ENCODE measurements at places on chromosomes 13 and 19.

- DNase-seq, result no peak
Measured at GRCh38 chr19:46639358-46640182, 3.6 kb upstream of the GNG8 start.

GRCh38 chr13:34017231-34017630 is 199.3 kb downstream of the RFC3 start:
- no peak for DNase-seq

GRCh38 chr19:33722456-33723239 is 74.0 kb upstream of the KCTD15 start:
- DNase-seq, result no peak

DNA sequence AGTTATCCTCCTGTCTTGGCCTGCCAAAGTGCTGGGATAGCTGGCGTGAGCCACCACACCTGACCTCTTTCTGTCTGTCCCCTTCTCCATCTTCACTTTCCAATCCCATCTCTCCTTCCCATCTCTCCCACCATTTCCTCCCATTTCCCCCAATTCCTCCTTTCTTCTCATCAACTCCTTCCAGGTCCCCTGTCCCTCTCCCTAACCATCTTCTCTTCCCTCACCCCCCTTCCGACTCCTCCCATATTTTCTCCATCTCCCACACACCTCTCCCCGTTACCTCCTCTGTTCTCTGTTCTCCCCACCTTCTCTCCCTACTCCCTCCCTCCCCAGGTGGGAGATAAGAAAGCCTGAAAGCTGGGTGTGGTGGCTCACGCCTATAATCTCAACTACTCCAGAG is 40.6 kb downstream of the KEAP1 start:
- no peak for DNase-seq

- DNase-seq, result no peak
Measured at GRCh38 chr19:33064458-33064791, 263 bp downstream of the RHPN2 start.

- no peak for DNase-seq
Measured at GRCh38 chr13:41411522-41411921, 45.8 kb upstream of the RGCC start.

- no peak for DNase-seq
Measured at GRCh38 chr13:51251480-51251879, 29.3 kb downstream of the FAM124A start.

- no peak for DNase-seq
Measured at GRCh38 chr13:113120300-113121182, 2.1 kb upstream of the F10 start.

GRCh38 chr19:1156830-1157615 is 17.0 kb downstream of the SBNO2 start:
- no peak for DNase-seq

GRCh38 chr13:53513226-53513625 is 484.6 kb downstream of the OLFM4 start:
- no peak for DNase-seq

DNA sequence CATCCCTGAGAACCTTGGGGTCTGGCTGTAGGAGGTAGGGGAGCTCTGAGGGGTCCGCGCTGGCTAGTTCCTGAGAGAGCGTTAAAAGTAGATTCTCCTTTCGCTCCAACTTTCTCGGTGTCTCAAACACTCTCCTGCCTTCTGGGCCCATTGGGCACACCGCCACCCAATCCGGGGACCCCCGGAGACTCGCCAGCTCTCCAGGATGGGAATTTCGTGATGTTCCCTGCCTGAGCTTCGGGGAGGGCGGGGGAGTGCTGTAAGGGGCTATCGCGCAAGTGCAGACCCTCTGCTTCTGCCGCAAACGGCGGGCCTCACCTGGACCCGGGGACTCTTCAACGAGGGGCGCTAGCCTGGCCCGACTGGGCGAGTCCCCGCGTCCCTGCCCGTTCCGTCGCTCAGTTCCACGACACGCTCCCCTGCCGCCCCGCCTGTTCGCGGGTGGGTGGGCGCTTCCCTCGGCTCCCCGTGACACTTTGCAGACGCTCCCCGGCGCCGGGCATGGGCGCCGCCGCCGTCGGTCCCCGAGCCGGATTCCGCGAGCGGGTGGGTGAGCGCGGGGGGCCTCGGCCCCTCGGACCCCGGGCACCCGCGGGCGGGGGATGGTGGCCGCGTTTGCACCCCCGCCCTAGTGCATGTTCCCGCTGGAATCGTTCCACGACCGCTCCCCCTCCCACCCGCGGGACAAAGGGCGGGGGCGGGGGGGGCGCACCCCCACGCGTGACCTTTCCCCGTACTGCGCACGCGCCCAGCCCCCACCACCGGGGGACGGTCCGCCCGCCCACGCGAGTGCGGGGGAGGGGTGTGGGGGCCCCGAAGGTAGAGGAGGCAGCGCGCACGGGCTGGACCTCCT is at the start of gene CCDC106:
Gene CCDC106, plus strand, starts transcription at position 481 of the 853 bp plus-strand sequence. CDS start 835 bp downstream, outside the sequence.
- no peak for DNase-seq

DNA sequence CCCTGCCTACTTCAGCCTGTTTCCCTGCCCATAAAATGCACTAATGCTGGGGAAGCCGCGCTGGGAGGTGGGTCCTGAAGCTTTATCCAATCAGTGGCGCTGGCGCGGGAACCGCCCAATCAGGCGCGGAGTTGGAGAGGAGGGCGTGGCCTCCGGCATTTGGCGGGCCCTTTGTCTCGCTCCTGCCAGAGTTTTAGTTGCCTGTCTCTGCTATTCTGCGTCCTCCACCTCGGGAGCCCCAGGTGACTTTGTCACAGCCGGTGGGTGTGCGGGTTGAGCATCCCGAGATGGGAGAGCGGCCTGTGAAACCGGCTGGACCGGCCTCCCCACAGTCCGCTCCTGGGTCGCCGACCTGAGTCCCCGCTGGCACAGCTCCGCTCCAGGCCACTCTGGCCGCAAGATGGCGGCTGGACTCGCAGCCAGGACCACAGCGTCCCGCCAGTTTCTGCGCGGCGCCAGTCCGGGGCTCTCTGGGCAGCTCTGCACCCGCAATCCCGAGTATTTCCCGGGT is 30.7 kb upstream of the ZNF429 start:
- DNase-seq, result no peak

DNA sequence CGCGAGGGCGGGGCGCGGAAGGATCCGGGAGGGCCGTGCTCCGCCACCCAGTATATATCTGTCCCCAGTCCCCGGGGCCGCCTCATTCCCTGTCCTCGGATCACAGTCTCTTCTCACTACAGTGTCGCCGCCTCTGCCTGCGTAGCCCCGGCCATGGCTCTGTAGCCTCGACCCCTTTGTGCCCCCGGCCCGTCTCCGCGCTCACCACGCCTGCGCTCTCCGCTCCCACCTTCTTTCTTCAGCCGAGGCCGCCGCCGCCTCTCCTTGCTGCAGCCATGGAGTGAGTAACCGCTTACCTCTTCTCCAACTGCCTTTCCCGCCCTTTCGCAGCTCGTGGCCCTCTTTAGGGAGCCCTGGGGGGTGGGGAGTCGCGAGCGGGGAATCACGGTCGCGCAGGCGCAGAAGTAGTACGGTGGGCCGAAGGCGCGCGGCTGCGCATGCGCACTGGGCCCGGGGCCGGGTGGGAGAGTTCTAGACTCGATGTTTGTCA is at the start of the genes ATF5 and NUP62:
Gene ATF5, plus strand, starts transcription at position 85 of the 490 bp plus-strand sequence. CDS start 1,646 bp downstream, outside the sequence.
Gene NUP62, minus strand, starts transcription at position 384 of the 490 bp plus-strand sequence. CDS start 19,697 bp downstream, outside the sequence.
- DNase-seq, result peak; percentile 91

GRCh38 chr19:2014731-2015607 is 545 bp downstream of the BTBD2 start:
- peak; percentile 51 for DNase-seq

- peak; percentile 66 for DNase-seq
Measured at GRCh38 chr19:45079063-45079910, at the start of gene GEMIN7. Gene GEMIN7, plus strand, starts transcription at chr19:45079260. Its CDS starts 10,855 bp downstream, at chr19:45090115.

DNA sequence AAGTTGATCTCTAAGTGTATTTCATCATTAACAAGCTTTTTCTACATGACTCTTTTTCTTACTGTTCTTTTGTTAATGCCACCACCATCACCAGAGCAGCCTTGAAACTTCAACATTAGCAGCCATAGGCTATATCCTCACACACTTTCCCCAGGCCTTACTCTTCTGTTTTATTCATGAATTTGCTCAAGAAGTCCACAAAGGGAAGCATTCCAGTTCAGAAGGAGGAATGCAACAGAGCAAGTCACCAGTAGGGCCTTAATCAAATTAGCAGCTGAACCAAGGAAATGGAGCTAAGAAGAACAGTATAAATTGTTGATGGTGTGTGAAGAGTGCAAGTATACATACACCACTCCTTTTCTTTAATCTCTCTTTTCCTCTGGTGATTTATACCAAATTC is 223.1 kb downstream of the NBEA start:
- no peak for DNase-seq

DNA sequence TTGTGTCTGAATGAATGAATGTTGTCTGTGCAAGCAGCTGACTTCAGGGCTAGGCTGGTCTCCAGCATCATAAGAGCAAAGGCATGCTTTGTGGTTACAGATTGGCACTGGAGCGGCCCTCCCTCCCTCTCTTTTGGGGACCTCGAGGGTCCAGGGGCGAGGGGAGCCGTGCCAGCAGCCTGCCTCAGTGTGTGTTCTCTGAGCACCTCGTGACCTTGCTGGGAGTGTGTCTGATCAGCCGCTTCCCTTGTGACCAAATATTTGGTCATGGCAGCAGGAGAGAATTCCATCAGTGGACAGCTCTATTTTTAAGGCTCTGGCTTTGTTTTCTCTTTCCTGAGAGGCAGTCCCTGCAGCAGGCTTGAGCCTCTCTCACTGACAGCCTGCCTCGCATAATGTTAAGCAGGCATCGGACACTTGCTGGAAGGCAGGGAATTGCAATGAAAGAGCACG is 329.7 kb downstream of the UQCRFS1 start:
- no peak for DNase-seq

GRCh38 chr13:22102271-22102670 is 431.4 kb downstream of the FGF9 start:
- no peak for DNase-seq

DNA sequence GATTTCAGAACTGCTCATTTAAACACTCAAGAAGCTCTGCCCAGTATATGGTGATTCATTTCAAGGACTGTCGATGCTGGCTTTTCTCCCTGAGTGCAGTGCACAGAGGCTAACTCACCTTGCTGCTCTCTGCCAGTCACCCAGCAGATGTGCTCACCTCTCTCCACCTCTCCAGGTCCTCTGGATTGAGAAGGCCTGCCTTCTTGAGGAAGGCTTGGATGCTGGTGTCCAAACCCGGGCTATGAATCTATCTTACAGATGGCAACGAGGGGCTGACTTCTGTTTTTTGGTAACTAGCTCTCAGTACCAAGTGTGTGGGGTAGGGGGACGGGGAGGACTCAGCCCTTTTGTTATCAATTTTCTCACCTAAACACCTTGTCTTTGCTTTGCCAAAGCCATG is 47.6 kb downstream of the TEX29 start:
- DNase-seq, result no peak

DNA sequence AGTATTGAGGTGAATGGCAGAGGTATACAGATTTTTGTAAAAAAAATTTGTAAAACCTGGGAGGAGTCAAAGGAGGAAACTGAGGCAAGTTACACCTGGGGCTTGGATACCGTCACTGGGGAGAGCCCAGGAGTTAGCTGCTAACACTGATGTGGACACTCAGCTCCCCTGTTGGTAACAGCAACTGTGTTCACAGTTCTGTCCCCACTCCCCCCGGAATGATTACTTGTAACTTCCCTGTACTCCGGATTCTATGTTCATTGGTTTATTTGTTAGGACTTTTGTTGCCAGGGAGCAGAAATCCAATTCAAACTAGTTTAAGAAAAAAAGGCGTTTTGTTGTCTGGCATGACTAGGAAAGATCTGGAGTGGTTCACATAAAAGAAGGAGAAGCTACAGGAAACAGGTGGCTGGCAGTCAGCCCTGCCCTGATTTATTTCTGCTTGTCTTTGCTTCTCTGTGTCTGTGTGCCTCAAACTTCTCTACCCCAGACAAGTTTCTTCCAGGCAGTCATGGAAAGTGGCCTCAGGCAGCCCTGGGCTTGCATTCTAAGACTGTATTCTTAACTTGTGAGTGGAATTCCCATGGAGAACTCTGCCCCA is 2.3 kb upstream of the GPR12 start:
- DNase-seq, result no peak

DNA sequence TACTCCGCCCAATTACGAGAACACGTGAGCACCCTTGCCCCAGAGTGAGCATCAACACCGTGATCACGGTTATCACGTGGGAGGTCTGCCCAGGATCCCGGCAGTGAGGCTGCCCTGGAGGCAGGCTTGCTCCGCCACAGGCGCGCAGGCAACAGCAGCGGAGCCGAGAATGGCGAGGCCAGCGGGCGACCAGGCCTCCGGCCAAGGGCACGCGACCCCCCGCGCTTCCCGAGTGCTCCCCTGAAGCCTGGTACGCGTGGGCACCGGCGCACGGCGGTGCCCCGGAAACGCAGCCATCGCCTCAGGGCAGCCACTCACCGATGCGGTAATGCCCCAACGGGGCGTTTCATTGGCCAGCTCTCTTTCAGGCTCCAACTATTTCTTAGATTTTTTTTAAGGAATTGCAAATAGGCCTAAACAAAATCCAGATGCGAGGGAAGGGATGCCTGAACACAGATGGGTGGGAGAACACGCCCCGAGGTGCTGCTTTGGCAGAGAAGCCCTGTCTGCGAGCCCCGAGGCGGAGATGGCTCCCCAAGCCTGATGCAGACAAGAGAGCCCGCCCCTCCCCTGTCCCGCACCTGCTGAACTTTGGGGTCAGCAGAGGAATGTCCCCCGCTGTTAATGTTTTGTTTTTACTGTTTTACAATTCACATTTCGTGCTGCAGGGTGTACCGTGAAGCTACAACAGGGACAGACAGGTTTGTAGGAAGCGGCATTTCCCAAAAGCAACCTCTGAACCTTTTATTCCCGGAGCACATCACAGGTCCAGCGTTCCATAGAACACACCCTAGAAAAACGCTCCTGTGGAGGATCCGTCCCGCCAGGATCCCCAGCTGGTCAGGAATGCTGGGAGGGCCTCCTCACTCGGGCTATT is 132.7 kb downstream of the ZDHHC20 start:
- no peak for DNase-seq

GRCh38 chr13:111258637-111259036 is 61.8 kb upstream of the TEX29 start:
- DNase-seq, result no peak

DNA sequence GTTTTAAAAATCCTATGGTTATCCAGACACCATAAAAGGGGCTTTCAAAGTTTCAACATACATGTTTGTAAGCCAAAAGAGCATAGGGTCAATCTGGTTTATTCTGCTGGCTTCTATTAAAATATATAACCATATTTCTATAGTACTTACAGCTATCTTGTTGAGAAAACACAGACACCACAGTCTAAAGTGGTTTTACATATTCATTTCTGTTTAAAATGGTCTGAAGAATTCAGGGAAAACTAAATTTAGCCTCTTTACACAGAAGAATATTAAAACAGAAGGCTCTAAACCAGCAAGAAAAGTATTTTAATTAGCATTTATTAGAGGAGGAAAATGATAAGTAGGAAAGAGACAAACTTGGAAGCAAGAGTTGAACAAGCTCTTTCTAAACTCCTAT is 203.9 kb downstream of the LHFPL6 start:
- no peak for DNase-seq

DNA sequence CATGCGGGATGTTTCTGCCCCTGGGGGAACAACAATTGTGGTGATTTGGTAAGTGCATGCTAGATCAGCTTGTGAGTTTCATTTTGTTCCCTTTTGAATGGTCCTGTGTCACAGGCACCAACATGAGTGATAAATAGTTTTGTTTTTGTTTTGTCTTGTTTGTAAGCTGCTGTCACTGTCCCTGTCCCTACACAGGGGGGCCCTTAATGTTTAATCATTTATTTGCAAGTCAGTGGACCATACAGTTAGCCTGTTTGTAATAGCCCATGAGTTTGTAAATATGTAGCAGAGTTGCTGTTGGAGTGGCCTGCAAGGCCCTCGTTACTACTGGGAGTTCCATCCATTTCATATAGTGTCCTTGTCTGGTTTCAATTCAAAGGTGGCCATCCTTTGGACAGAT is 979.6 kb upstream of the SPRY2 start:
- no peak for DNase-seq

GRCh38 chr13:48901781-48902180 is 73.9 kb upstream of the FNDC3A start:
- DNase-seq, result no peak

GRCh38 chr13:77522444-77522843 is 13.1 kb upstream of the SCEL start:
- no peak for DNase-seq
